ENCODE measurements at places on chromosomes 12 and 14. TPM values are rescaled to one million over a fixed set of nuclear protein-coding genes. Genes with fewer than 3 reads are reported as not detected.

- DNase-seq: no peak
These were observed 95.1 kb downstream of the TTC8 start for GRCh38 chr14:88919502-88919901.

DNA sequence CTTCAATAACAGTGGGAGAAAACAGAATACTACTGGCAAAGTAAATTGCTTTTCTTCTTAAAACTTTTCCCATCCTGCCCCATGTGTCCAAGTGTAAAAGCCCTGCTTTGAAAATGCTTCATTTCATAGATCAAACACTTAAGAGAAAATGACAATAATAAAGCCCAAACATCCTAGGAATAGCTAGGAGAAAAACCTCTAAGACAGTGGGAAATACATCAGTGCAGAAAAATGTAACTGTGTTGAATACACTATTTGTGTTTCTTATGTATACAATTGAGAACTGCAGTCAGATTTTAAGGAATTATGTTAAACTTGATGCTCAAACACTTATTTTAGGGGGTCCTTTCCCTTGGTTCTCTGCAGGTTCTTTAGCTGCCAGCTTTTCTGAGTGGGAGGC lies 181.1 kb downstream of the MSRB3 start:
- DNase-seq: no peak

- DNase-seq: no peak
These were observed 53.4 kb downstream of the SPTB start for GRCh38 chr14:64826333-64826732.

SCNN1A gene
- 0.46 TPM for total RNA-seq

DNA sequence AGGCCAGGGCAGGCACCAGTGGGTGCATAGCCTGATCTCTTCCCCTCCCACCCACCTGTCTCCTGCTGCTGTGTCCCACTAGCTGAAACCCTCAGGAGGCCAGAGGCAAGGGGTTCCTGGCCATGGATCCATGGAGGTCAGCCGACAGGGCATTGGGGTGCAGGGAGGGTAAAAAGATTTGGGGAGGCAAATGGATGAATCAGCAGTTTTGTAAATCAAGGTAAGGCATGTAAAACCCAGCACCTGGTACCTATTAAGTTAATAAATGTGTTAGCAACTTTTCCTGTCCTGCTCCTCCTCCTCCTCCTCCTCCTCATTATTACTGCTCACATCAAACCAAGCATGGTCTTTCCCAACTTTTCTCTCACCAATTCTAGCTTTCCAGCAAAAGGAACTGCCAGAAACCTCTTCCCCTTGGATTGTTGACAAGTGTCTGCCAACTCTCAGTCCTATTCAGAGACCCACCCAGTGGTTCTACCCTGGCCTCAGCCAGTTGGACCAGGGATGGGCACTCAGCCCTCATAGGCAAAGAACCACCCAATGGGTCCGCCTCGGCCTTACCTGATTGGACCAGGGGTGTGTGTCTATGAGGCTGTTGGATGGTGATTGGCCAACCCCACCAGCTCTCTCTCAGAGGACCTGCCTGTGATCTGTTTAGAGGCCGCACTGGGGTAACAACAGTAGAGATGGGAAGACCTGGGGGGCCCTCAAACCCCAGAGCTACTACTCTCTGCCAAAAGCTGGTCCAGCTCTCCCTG lies 155.7 kb upstream of the GSC start:
- DNase-seq: no peak

- no peak for DNase-seq
These were observed 7.3 kb downstream of the TTC7B start for GRCh38 chr14:90808759-90809529.

- DNase-seq: no peak
These were observed 2.9 kb upstream of the BDKRB1 start for GRCh38 chr14:96252999-96253539.

DNA sequence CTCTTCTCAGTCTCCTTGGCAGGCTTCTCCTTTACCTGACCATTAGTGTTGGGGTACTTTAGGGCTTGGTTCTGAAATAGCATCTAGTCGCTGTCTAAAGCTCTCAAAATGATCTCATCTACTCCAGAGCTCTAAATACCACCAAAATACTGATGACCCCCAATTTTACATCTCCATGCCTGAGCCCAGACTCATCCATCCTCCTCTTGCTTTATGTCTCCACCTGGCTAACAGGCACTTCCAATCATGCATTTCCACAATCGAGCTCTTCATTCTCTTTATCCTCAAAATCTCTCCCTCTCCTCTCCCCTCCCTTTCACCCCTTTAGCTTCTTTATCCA lies 40.5 kb upstream of the PTGR2 start:
- no peak for DNase-seq

- no peak for DNase-seq
These were observed 559.0 kb downstream of the GALC start for GRCh38 chr14:87434011-87434410.

- DNase-seq: no peak
These were observed 58.4 kb downstream of the SLC25A21 start for GRCh38 chr14:37114002-37114401.

CLEC14A gene
- 32.0 TPM for total RNA-seq

- DNase-seq: no peak
These were observed 24.4 kb downstream of the PIGH start for GRCh38 chr14:67575684-67576083.

GRCh38 chr14:23285530-23286019 lies 357 bp downstream of the HOMEZ start:
- DNase-seq: no peak

DNA sequence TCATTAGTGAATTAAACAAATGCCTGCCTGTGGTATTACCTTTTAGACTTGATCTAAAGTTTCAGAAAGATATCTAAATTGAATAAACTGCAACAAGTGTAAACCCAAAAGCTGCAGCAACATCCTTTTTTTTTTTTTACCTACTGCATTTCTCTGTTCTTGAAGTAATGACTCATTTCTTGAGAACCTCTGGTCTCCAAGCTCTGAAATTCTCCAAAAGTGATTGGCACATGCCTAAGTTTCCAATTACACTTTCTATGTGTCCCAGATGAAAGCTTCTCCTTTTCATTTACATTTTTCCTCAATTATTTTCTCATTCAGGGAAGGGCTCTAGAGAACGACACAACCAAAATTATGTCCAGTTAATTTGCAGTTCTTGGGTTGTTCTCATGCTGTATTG lies 435.2 kb upstream of the DCN start:
- no peak for DNase-seq
